ENCODE measurements at places on chromosomes 5 and 9. TPM values are rescaled to one million over a fixed set of nuclear protein-coding genes. Genes with fewer than 3 reads are reported as not detected.

LHX6 gene
- total RNA-seq = 3.9 TPM

FAM151B gene
- total RNA-seq = 1.3 TPM

GPR150 gene
- total RNA-seq = not detected

TXN gene
- 66.6 TPM for total RNA-seq

JAKMIP2 gene
- total RNA-seq = 0.24 TPM

PCDHA9 gene
- total RNA-seq = not detected

CCL19 gene
- total RNA-seq = not detected

CEMIP2 gene
- 7.1 TPM for total RNA-seq

ADAMTSL1 gene
- 0.82 TPM for total RNA-seq

- DNase-seq = no peak
These were observed 11.2 kb downstream of the SPATA31D1 start for GRCh38 chr9:81999806-82000205.

- DNase-seq = peak; percentile 78
These were observed 46.3 kb downstream of the PTCD2 start for GRCh38 chr5:72366324-72366976.

DNA sequence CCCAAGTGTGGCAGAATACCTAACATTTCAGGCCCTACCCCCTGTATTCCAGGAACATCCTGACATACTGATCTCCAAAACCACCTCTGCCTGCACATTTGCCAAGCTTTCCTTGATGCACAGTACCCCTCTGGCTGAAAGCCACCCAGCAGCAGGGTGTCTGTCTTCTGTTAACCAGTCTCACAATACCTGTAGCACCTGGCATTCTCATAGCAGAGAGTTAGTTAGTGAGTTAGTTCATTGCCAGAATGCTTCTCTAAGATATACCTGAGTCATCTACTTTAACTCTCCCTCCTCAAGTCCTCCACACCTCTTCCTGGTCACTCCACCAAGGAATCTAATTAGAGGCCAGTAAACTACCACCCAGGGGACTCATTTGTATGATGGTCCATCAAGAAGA, 46.1 kb upstream of the IL7R start:
- DNase-seq = no peak

- DNase-seq = no peak
These were observed 105.8 kb downstream of the ISL1 start for GRCh38 chr5:51488803-51489642.

DNA sequence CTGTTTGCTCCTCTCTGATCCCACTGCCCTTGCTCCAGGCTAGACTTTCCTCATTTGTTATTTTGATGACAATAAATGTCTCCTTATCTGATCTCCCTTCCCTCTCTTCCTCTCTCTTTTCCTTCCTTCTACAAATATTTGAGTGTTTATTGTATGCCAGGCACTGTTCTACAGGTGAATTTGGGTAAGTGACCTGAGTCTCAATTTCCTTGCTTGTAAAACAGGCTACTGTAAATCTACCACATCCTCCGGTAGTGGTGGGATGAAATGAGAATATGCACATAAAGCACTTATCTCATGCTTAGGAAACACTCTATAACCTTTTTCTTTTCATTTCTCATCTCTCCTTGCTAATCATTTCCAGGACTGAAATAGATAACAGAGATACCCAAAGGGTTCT, 86.4 kb downstream of the HMHB1 start:
- DNase-seq = no peak

- DNase-seq = no peak
These were observed 47.4 kb downstream of the P4HA2 start for GRCh38 chr5:132180134-132180745.

DNA sequence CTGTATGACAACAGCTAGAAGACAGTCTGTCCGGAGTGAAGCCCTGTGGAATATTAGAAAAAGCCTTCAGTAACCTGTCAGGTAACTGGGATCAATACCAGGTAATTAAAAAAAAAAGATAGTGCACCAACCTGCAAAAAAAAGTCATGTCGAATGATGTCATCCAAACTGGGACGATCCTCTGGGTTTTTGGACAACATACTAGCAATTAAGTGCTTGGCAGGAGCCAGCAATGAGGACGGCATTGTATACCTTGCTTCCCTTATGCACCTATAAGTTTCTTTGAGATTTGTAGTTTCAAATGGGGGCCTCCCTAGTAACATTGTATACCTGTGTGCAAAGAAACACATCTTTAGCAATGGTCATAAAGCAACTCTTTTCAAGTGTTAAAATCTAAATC, 2.8 kb downstream of the PLK2 start:
- no peak for DNase-seq

DNA sequence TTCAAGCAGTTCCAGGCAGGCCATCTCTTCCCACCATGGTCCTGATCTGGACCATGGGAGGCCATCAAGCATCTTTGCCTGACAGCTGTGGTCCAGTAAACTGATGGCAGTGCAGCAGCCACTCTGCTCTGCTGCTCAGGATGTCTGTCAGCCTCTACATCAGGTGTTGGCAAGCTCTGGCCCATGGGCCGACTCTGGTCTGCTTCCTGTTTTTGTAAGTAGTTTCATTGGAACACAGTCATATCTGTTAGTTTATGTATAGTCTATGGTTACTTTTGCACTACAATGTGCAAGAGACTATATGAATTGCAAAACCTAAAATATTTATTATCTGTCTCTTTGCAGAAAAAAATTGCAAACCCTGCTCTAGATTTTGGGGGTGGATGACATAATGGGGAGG, 225.0 kb downstream of the KCTD16 start:
- DNase-seq = no peak

GRCh38 chr5:111935835-111936234, 178.8 kb upstream of the NREP start:
- no peak for DNase-seq

- DNase-seq = peak; percentile 16
These were observed 89.5 kb downstream of the APBA1 start for GRCh38 chr9:69582544-69583297.

DNA sequence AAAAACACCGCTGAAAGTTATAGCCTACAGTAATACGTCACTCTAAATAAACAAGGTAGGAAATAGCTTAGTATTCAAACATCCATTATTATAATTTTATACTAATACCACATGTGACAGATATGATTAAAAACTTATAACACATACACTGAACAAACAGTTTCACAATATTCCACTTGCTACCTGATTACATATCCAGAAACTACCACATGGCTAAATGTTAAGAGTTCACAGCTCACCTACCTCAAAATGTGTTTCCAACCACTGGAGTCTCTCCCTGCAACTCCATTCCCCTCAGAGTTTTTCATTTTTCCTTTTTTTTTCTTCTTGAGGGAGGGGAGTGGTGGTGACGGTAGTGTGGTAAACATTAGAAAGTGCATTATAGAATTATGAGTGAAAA, 12.1 kb downstream of the RICTOR start:
- DNase-seq = no peak

- DNase-seq = no peak
These were observed 222.6 kb downstream of the TMEM161B start for GRCh38 chr5:88045931-88046461.

DNA sequence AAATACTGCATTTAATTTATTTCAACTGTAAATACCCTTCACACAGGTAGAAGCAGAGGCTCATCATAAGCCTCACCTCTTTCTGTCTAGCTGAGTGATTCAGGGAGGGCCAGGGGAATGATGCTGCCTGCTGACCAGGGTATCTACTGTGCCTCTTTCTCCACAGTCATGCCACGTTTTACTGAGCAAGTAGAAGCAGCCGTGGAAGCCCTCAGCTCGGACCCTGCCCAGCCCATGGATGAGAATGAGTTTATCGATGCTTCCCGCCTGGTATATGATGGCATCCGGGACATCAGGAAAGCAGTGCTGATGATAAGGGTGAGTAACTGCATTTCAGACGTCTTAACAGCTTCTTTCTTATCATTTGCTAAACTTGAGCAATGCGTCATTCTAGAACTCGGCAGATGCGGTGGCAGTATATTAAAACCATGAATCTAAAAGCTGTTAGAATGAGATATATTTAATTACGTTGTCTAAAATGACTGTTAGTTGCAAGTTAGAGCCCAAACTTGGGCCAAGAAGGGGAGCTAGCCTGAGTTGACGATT, 50.0 kb upstream of the LRRTM2 start:
- DNase-seq = no peak

- DNase-seq = no peak
These were observed at the start of gene ITK for GRCh38 chr5:157180374-157181264. ITK (plus strand) TSS chr5:157180840; CDS start chr5:157180978, 138 bp downstream.

GRCh38 chr5:141870871-141871270, 7.3 kb downstream of the PCDH1 start:
- DNase-seq = no peak

DNA sequence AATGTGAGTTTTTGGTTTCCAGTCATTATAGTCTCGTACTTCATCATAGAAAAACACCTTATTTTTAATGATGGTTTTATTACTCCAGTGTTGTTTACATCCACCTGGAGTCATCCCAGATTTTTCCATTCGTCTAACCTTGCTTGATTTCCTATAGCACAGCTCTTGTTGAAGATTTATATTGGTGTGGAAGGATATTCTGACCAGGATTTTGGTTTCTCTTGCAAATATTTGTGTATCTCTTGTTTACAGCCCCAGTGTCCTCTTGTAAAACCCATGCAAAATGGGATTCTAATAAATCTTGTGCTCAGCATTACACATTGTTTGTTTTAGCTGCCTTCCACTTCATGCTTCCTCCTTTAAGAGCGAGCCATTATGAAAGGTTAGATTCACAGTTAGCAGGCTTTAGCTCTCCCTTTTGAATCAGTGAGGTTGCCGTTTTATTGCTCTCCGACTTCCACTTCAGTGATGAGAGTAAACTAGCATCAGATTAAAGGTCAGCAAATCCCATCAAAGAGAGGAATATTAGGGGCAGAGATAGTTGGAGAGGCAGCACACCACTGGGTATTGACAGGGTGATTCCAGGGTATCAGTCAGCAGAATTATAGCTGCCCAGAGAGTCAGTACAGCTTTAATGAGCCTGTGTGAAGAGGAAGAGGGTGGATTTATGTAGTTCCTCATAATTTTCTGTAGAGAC, 157.1 kb downstream of the PBX3 start:
- DNase-seq = no peak

GRCh38 chr5:150317048-150318003, 14.6 kb upstream of the ARSI start:
- no peak for DNase-seq

GRCh38 chr5:72013766-72014624, 93.3 kb upstream of the MAP1B start:
- DNase-seq = no peak

DNA sequence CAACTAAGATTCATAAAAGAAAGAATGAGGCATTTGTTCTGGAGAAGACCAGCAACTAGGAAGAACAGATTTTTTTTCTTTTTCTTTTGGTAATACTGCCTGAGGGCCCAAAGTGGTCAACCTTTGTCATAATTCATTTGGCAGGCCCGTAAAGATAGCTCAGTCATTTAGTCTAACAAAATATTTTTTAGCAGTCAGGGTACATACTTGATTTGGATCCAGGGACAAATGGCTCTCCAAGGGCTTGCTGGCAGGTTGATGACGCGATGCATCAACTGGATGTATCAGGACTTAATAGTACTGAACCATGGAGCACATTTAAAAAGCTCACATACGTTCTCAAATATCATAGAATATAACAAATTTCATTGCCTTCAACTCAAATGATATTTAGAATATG, 203.4 kb upstream of the ZNF608 start:
- peak; percentile 36 for DNase-seq

DNA sequence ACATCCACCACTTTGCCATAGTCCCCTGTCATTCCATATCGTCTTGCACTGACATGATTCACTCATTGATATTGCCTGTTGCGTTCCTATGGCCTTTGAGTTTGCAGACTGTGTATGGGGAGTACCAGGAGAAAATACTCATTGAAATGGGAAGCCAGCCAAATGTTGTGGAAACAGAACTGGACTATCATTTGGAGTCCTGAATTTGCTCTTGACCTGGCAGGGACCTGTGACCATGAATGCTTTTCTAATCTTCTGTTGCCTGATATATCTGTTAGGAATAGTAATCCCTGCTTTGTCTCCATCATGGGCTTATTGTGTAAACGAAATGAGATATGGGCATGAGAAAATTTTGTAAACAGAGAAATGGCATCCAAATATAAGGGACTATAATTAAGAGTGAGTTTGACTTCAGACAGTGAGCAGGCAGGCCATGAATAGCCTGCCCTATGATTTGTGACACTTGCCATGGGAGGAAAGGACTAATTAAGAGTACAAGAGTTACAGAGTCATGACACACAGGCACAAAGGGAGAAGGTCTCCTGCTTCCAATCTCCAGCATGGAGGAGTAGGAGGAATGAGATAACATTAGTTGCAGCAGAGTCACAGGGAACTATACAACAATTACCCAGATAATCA, 572.9 kb upstream of the SGCD start:
- peak; percentile 29 for DNase-seq

DNA sequence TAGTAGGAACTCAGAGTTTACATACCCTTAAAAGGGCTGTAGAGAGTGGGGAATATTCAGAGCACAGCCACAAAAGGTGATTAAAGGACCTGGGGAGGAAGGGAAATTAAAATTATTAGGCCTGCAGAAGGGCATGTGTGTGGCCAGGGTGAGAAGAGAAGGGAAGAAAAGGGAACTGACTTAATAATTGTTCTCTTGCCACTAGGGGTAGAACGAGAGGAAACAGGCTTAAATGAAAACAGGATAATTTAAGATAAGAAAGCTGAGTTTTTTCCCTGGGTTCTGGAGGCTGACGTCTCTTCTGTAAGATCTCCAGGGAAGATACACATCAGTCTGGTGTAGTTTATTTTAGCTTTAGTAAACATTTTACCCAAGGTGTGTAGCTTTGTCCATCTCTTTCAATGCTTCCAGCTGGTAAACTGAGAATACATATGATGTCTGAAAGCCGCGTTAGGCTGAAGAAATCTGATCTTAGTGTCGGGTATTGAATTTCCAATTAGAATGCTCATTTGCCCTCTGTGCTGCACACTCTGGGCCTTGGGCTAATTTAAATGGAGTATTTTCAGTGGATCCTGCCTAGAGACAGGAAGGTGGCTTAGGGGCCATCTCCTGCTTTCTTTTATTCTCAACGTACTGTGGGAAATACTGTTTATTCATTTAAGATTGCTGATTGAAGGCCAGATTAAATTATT, 416.8 kb downstream of the TMEM38B start:
- DNase-seq = no peak

DNA sequence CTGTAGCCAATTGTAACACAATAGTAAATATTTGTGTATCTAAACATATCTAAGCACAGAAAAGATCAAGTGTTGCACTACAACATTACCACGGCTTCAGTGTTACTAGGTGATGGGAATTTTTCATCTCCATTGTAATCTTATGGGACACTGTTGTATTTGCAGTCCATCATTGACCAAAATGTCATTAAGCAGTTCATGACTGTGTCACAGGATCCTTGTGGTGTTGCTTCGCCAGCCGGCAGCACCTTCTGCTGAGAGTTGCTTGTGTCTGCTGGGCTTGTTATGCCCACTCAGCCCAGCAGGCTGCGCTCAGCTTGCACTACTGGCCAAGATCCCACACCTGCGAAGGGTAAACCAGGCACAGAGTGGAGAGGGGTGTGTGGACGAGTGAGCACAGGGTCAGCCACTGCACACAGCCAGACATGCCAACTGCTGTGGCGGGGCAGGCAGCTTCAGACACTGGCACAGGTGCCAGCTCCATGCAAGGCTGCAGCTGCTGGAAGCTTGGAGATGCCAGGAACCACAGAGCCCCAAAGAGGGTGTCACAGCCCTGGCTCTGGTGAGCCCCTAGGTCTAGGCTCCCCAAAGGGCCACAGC, 273.7 kb downstream of the CETN3 start:
- DNase-seq = no peak
